ENCODE measurements at places on chromosomes 16 and 17.

- DNase-seq = peak; percentile 84
Observed at GRCh38 chr17:44221084-44221861, 1.8 kb upstream of the UBTF start.

- no peak for DNase-seq
Observed at GRCh38 chr16:86052926-86053325, 154.0 kb downstream of the IRF8 start.

- DNase-seq = no peak
Observed at GRCh38 chr17:38559051-38559879, 46.5 kb downstream of the SRCIN1 start.

- DNase-seq = peak; percentile 81
Observed at GRCh38 chr17:38705803-38706504, 881 bp downstream of the MLLT6 start.

DNA sequence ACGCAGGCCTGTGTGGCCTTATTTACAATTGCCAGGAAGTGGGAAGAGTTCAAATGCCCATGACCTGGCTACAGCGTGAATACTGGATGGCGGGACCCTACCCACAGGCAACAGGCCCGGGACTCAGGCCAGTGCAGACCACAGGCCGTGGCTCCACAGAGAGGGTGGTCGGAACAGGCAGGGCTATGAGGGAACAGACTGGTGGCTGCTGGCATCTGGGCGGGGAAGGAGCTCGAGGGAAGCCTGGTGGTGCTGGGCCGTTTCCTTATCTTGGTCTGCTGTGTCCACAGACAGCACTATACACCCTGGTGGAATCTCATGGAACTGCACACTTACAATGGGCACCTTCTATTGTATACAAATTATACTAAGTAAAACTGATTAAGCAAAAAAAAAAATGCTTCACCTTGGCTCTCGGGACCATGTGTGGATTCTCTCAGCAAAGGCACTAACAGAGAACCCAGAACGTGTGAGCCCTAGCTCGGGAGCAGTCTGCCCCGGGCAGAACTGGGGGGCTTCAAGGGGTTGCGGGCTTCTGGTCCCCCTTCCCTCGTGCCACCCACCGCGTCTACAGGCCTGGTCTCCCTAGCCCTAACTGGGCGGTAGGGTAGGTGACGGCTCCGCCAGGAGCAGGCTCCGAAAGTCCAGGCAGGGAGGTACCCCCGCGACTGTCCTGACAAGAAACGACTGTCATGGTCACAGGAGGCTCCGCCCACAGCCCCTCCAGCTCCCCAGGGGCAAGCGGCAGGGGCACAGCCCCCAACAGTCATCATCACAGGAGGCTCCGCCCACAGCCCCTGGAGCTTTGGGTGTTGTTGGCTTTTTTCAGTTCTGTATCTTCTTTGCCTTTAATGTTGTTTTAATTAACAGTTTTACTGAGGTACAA is 21.8 kb downstream of the CEP131 start:
- peak; percentile 91 for DNase-seq

DNA sequence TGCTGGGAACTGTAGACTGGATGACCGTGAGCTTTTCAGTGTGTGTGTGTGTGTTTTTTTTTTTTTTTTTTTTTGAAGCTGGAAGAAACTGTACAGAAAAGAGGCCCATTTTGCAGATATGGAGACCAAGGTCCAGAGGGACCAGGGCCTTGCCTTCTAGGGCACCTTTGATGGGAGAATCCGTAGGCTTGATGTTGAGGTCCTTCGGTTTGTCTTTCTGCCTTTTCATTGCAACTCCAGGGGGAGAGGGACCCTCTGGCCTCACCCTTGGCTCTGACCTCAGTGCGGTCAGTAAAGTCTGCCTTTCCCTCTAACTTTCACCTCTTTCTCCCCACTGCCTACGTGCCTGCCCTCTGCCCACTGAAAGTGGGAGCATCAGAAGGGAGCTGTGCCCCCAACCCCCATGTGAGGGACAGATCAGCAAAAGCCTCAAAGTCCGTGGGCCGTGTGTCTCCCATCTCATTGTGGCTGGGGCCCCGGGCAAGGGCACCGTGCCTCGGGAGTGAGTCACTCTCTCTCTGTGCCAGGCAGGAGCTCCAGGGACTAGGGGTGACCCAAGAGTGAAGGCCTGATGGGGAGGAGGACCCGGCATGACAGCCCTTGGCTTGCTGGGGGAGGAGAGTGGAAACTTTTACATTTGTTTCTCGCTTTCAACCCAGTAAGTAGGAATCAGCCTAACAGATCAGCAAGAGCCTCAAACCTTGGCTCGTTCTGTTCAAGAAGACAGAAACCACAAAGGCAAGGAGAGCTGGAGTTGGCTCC is 123.6 kb downstream of the CMIP start:
- no peak for DNase-seq

DNA sequence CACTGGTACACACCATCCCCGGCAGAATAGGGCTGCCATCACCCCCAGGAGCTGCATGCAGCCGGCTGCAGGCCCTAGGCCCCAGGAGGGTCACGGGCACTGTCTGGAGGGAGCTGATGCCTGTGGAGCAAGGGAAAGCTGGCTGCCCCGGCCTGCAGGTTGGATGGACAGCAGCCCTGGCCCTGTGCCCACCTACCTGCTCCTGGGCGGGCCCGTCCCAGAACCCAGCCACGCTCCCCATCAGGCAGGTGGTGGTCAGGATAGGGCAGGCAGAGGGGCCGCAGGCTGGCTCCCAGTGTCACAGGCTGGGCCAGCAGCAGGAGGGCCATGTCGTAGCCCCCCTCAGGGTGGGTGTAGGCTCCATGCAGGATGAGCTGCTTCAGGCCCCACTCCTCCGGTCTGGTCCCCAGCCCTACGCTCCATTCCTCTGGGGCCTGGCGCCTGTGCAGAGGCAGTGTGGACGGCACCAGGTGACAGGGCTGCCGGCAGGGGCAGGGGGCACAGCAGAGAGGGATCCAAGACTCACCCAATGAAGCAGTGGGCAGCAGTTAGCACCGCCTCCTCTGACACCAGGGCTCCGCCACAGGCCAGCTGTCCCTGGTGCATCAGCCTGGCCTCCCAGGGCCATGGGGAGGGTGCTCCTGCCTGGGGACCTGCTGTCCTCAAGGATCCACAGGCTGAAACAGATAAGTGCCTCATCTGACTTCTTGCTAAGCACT is 4.0 kb downstream of the PRSS53 start:
- no peak for DNase-seq

GRCh38 chr16:27598220-27598619 is 48.3 kb downstream of the KATNIP start:
- no peak for DNase-seq

DNA sequence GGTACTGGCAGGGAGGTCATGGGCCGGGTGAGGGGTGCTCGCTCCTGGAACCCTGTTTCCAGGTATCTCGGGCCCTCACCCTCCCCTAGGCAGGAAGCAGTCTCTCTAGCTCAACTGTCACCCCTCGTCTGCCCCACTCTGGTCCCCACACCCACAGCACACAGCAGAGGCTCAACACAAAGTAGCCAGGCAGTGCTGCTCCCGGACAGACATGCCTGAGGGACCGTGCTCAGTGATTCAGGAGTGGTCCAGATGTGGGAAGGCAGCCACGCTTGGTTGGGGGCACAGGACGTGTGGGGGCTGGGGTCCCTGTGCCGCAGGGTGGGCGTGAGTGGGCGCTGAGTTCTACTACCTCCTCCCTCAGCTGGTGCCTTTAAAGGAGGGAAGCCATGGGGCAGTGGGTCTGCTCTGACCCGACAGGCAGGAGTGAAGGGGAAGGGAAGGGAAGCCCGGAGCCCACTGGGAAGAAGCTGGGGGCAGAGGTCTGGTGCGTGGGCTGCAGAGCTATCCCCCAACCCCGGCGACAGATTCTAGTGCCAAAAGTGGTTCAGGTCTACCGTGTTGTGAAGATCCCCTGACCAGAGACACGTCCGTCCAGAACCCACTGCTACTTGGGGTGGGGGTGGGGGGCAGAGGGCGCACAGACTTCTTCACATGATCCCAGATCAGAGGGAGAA is 11.8 kb downstream of the SLC16A3 start:
- DNase-seq = no peak

DNA sequence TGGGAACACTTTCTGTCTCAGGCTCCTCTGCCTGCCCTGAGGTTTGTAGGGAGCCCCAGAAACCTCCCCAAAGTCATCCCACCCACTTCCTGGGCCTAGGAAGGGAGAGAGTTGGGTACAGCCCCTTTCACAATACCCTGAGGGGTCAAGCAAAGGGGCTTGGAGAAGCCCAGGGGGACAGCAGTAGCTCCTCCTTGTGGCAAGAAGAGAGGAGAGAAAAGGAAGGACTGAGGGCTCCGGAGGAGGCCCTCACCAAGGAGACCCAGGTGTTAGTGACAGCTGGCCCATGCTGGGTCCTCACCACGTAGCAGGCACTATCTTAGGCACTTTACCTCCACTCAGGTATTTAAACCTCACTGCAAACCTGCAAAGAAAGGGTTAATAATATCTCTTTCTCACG is 112.8 kb downstream of the IRX5 start:
- DNase-seq = no peak

DNA sequence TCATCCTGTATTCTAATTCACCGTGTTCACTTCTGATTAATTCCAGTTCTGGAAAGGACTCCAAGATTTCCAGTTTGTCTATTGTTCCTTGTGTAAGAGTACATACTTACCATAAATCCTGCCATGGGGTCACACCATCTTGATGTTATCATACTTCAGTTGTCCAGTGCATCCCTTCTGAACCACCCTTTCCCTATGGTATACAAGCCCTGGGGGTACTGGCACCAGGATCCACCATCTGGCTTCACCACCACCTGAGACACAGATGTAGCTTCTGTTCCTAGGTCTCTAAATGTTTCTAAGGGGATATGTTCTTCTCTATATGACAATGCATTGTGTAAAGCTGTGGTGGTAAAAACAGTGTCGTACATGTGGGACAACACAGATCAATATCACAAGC is 21.2 kb downstream of the SGF29 start:
- DNase-seq = peak; percentile 40

GRCh38 chr17:796609-797008 is 14.5 kb downstream of the MRM3 start:
- no peak for DNase-seq

DNA sequence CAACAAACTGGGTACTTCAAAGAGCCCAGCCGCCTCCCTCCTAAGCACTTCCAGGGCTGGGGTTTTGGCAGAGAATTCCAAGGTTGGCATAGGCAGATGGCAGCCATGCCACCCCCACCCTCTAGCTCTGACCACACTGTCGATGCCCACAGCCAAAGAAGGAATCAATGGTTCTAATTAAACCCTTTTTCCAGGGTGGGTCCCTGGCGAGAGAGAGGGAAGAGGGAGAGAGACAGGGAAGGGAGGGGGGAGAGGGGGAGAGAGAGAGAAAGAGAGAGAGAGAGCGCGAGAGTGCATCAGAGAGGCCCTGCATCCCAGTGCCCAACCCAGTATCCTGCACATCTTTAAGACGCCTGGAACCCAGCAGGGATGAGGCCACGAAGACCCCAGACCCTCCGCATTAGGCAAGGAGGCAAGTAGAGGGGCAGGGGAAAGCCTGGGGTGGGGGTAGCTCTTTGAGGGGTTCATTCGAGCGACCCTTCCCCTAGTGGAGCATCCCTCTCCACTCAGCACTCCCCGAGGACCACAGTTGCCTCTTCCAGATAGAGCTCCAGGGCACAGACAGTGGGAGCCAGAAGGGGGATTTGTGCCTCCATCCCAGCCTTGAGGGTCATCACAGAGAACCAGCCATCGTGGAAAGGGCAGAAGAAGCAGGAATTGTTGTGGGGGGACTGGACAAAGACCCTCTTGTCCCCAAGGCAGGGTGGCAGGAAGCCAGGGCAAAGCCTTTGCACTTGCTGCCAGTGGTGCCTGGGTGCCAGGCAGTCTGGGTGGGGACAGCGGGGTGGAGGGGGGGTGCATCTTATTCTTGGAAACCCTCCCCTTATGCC is 2.6 kb downstream of the SRCIN1 start:
- no peak for DNase-seq

- no peak for DNase-seq
Observed at GRCh38 chr17:39706921-39707337, 7.1 kb downstream of the ERBB2 start.

DNA sequence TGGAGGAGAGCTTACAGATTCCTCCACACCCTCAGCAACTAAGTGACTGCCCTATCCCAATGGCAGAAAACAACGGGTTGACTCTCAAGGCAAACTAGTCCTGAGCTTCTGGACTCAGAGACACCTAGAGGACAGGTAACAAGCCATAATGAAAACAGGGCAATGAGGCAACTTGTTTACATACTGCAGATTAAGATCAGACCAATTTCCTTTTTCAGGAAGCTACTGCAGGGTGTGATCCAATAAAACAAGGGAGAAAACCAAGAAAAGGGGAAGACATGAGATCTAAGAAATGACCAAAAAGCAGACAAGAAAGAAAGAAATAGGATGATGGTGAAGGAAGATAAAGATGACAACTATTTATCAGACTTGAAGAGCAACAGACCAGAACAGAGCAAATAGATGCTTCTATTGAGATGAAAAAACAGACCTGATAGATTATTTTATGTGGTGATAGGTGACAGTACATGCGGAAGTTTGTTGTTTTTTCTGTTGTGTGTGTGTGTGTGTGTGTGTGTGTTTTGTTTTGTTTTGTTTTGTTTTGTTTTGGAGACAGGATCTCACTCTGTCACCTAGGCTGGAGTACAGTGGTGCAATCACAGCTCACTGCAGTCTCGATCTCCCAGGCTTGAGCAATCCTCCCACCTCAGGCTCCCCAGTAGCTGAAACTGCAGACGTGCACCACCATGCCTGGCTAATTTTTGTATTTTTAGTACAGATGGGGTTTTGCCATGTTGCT is 120.7 kb downstream of the GAS7 start:
- DNase-seq = no peak

DNA sequence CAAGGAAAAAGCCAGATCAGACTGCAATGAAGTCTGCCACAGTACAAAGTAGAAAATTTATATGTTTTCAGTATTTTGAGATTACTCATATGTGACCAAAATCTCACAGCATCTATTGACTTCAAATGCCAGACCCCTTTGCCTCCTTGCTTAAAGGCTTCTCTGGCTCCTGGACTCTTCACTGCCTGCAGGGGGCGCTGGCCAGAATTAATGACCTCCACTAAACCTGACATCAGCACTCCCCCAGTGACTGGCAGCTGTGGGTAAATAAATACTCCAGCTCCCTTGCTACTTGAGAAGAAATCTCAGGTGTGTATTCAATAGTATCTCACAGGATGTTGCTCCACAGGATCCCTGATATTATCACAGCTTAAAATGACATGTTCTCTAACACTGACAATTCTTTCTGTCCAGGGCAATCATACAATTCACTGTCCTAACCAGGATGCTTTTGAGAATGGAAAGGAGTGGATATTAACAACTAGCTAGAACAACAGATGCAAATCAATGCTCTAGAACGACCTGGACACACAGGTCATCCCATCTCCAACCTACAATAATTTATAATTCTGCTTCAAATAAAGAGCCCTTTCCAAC is 4.0 kb downstream of the BECN1 start:
- peak; percentile 70 for DNase-seq

- DNase-seq = no peak
Observed at GRCh38 chr17:58870747-58871146, 115.1 kb downstream of the PPM1E start.

DNA sequence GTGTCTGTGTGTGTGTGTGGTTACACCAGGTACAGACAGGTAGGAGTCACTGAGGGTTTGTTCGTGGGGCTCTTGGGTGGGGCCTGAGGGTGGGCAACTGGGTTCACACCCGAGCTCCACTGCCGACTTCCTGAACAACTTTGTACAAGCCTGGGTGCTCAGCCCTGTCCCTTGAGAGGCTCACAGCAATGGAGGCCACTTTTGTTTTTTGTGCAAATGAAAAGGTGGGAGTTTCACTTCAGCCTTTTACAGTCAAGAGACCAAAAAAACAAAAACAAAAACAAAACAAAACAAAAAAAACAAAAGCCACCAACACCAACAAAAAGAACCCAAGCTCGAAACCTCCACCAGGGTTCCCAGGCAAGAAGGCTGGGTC is 2.4 kb downstream of the RHBDF2 start:
- no peak for DNase-seq
